ENCODE measurements at places on chromosomes 13 and 19. TPM values are rescaled to one million over a fixed set of nuclear protein-coding genes. Genes with fewer than 3 reads are reported as not detected.

Gene SLC25A41
- 0.85 TPM for total RNA-seq

Gene CEACAM18
- not detected for total RNA-seq

Gene FFAR1
- 0.11 TPM for total RNA-seq

Gene FARP1
- total RNA-seq = 38.8 TPM

Gene MCEMP1
- not detected for total RNA-seq

Gene IGFL3
- not detected for total RNA-seq

Gene NKPD1
- total RNA-seq = 0.15 TPM

Gene LHB
- not detected for total RNA-seq
